ENCODE measurements at places on chromosomes 12 and 14.

DNA sequence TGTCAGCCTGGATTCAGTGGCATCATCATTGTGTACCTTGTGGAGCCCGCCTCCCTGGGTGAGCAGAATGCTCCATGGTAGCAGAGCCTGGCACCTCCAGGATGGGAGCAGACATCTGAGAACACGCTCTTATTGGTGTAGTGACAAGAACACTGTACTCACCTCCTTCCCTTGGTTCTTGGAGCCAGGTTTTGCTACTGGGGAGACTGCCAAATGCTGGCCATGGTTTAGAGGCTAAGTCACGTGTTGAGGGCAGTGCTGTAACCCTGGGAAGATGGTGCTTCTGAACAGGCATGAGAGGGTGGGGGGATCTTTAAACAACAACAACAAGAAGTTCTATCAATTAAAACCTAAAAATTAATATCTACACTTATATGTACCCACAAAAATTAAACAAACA, 47.6 kb upstream of the ASPG start:
- no peak for DNase-seq

DNA sequence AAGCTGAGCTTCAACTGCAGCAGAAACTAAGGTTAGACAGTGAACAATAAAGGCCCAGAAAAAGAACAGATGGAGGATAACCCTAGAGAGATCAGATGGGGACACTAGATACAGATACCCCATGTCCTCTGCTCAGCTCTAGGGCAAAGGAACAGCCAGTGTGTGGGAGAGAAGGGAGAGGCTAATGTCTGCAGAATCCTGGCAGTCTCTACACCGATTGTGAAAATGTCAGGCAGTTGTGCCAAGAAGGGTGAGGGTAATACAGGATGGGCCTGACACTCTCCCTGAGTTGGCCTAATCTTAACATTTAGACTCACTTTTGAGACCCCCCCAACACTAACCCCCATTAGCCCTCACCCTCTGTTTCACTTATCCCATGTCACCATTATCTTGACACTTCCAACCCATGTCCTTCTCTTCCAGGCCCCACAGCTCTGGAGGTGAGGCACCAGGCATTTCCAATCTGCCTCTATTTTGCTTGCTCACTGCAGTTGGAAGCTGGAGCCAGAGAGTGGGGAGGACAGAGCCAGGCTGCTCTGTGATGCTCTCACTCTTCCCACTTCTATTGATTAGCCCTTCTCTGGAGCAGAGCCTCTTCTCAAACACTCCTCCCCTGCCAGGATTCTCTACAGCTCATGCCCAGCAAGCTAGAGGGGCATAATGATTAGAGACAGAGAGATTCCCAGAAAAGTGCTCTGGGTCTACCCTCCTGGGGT, 3.0 kb upstream of the BLOC1S1 start:
- DNase-seq: no peak

GRCh38 chr12:108340037-108340436, 926 bp upstream of the CMKLR1 start:
- no peak for DNase-seq

DNA sequence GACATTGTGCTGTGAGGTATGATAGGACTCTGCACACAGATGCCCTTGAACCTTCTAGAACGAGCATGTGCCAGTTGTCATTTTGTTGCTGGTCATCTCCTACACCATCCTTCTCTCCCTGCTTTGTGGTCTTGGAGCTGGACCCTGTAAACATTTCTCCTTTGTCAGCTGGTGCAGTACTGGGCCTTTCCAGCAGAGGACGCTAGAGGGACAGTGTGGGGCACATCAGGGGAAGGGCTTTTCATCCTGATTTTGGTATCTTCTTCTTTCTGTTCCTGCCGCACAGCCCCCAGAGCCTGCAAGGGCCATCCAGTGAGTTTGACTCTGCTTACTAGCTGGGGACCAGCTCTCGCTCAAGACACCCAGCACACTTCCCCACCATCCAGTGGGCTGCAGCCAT, 484.6 kb downstream of the AACS start:
- peak; percentile 3 for DNase-seq

GRCh38 chr12:127383281-127383680, 883.7 kb upstream of the TMEM132C start:
- no peak for DNase-seq

GRCh38 chr14:105145381-105146180, 23.0 kb downstream of the JAG2 start:
- no peak for DNase-seq

Measured in activated CD4-positive, alpha-beta T cell treated with anti-CD3 and anti-CD28 coated beads, Interleukin-2, amount 50 U/mL, for 16 hours (primary cell).